HTR-8/SVneo (cell line): ENCODE measurements at places on chromosomes 2 and 18.
A peak's percentile ranks its signal among the peaks of the same experiment; 100 is the strongest.

DNA sequence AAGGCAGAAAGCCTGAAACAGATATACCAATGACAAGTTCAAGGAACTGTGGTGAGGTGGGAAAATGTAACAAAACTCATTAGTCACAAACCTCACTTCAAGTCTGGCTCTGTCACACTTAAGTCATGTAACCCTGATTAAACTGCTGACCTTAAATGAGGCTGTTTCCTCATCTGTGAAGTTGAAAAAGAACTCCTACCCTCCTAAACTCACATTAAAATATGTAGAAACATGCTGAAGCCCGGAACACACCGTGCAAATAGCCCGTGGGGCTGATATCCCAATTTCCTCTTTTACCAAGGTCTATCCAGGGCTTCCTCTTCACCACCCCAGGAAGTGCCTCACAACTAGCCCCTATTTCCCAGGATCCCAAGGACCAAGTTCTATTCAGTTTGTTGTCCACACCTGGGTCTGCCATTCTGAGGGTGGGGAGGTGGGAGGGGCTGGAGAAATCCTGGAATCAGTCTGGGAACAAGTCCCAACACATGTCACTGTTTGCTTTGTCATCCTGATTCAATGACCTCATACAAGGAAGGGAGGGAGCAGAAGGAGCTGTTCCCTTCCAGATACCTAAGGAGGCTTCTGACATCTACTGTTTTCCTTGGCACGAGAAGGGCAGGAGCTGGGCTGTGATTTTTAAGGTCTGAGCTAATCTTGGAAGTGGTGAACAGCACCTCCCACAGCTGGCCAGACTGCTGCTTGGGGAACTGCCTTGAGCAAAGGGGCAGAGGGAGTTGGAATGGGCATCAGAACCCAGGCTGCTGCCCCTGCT, 42.3 kb downstream of the SLC4A1AP start:
- peak; percentile 84 for DNase-seq

DNA sequence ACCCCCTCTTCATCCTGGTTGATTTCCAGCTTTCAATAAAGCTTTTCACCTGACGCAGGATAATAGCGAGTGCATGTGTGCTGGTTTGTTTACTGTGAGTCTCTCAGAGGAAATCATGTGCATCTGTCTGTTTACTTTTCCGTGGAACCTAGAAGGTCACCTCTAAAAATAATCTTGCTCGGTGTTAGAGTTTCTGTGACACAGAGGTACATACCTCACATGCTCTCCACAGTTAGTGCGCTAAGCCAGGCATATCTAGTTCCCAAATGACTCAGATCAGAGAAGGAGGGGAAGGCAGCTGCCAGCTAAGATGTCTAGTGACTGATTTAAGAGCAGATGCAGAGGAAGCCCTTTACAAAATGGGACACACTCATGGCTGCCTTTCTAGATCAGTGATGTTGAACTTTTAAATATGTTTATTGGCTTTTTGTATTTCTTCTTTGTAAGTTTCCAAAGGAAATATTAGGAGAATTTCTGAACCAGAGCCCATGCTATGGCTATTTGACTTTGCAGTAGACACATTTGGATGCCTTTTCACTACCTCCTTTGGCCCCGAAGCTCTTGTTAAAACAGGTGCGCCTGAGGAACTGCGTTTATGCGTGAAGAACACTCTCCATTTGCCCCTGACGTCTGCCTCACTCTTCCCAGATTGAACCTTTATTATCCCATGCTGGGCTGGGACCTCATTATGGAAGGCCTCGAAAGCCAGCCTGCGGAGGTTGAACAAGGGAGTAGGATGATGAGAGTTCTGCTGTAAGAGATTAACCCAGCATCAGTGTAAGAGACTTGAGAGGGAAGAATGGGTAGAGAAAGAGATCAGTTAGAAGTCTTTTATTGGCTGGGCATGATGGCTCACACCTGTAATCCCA, 145.6 kb downstream of the FAM161A start:
- DNase-seq: peak; percentile 53

DNA sequence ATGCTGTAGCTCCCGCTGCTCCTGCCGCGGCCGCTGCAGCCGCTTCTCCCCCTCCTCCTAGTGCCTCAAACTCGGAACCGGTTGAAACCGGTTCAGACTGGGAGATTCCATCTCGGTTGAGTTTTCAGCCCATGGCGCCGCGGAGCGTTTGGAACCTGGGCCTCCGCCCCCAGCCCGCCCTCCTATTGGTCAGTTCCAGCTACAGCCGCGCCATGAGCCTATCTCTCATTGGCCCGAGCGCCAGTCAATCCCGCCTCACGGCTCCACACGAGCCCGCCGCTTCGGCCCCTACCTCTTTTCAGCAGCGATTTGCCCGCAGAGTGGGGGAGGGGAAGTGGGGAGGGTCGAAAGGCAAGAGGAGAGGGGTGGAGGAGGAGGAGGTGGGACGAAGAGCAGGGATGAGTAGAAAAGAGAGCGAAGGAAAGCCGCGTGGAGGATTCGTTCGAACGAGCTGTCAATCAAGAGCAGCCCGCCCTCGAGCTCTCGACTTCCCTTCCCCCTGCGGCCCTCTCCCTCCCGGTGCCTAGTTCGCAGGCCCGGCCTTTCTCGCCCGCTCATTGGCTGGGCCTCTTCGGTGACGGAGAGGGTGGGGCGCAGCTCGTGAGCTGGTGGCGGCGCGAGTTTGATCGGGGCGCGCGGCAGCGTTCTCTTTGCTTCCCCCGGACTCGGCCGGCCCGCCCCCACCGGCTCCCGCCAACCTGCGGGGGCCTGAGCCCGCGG, at the start of gene XPO1:
Gene XPO1 (minus strand): TSS at position 157 of the 720 bp plus-strand sequence. CDS start 4,459 bp downstream, outside the sequence.
- DNase-seq: peak; percentile 99

DNA sequence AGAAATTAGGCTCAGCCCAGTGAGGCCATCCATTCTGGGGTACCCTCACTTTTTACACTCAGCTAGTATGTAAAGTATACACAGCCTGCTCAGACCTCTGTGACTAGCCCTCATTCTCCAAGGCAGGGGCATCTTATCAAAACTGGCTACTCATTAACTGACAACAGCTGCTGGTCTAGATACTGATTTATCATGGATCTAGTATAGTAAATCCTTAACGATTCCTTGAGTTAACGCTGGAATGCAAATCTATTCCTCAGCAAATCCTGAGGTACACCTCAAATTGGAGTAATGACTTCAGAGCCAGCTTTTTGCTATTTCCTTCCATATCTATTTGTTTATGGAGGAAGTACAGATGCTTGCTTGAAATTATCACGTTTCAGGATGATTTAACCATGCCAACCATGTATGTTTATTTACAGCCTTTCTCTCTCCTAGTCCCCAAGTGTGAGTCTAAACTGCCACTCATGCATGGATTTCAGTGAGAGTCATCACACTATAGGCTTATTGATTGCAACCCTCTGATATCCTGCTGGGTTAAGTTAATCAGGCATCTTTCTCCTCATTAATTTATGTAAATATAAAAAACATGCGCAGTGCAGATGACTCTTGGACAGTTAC, 70.2 kb upstream of the DOK6 start:
- no peak for DNase-seq

DNA sequence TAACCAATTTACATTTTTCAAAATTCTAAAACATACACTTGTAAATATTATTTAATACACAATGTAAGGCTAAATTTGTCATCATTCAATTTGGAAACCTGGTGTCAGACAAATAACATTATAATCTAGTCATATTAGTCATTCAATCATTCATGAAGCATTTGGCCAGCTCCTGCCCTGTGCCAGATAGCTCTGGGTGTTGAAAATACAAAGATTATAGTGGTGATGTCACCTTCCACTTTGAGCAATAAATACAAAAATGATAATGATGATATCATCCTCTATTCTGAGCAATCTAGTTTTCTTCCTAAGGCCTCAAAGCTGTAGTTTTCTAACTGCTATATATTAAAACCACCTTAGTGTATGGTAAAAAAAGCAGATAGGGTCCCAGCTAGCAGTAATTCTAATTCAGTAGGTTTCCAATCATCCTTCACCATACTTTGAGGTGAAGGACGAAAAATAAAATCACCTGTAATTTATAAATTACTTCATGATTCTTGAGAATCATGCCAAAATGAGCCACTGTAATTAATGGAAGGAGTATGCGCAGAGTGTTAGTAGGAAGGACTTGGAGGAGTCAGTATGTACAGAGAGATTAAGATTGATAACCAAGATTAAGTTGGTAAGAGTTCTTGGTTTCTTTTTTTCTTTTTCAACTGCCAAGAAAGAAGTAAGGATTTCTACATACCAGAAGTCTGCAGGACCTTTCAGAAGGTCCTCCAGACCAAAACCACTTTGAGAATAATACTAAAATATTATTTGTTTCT, 23.2 kb downstream of the MEMO1 start:
- no peak for DNase-seq

DNA sequence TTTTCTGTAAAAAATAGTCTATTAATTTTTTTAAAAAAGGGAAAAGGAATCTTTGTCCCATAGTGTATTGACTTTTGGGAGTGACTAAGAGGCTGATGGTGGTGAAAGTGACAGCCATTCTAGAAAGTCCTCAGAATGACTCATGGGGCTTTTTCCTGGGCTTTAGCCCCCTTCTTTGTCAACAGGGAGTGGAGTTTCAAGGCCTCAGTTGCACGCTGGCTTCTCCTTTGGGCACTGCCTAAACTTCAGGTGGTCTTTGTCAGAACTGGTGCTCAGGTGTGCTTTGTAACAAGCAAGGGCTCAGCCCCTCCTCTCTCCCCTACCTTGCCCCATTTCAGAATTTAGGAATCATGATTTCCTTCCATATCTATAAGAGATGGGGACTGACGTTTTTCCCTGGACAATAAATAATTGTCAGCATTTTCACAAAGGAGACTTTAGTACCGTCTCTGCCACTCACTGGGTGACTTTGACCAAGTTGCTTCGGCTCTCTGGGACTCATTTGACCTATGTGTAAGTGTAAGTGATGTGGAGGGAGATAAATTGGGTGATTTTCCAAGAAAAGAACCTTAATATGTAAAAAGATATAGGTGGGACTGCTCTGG, 61.2 kb upstream of the IGFBP2 start:
- DNase-seq: no peak

GRCh38 chr2:23363268-23363667, 21.7 kb upstream of the KLHL29 start:
- DNase-seq: no peak

GRCh38 chr2:57080035-57080434, 896.2 kb downstream of the CCDC85A start:
- no peak for DNase-seq
